Thoracic aorta (tissue), 2 donors: ENCODE measurements at places on chromosomes 13 and 19.

- DNase-seq, result no peak
Observed at GRCh38 chr13:38358684-38359083, 9.0 kb downstream of the UFM1 start.

GRCh38 chr19:1177322-1178114 lies 3.5 kb upstream of the SBNO2 start:
- DNase-seq, result no peak

DNA sequence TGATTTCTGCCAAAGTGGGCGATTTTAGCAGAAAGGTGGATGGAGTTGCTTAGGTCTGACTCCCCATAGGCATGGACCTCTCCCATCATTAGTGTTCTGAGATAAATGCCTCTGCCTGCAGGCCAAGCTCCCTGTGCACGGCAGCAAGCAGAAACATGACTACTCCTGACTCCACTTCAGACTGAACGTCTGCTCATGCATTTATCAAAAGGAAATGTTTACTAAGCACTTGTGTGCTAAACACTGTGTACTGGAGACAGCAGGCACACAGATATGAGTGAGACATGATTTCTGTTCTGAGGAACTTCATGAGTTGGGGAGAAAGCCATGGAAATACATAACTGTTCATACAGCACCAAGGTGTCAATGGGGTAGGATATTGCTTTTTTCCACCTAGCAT lies 149.6 kb downstream of the MIPEP start:
- no peak for DNase-seq

DNA sequence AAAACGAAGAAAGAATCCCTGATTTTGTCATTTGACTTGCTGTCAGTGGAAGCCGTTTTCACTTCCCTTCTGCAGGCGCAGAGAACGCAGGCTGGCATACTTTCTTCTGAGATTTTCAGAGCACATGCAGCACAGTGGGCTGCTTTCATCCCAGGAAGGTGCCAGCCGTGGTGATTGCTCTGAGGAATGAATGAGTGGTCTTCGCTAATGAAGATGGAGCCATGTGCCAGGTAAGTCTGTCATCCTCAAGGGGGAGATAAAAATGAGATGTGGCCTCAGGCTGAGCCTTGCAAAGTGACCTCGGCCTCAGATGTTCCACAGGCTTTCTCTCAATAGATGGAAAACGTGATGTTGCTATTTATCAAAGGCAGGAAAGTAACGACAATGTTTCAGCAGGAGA lies 94.6 kb upstream of the FARP1 start:
- no peak for DNase-seq

GRCh38 chr13:37953696-37954095 lies 84.1 kb upstream of the TRPC4 start:
- no peak for DNase-seq

DNA sequence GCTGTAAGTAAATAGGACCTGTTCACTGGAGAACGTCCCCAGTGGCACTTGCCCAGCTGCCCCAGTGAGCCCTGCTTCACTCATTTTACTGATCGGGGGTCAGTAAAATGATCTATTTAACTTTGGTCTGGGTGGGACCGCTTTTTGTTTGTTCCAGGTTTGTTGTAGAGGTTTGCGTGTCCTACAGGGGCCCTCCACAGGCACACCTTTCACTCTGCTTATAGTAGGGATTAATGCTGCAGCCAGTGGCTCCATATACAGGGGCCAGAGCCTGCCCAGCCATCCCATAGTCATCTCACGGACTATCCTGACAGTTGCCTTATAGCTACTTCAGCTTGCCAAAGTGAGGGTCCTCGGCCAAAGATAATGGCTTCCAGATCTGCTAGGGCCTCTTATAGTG lies 104.1 kb downstream of the DNAJC3 start:
- DNase-seq, result no peak

DNA sequence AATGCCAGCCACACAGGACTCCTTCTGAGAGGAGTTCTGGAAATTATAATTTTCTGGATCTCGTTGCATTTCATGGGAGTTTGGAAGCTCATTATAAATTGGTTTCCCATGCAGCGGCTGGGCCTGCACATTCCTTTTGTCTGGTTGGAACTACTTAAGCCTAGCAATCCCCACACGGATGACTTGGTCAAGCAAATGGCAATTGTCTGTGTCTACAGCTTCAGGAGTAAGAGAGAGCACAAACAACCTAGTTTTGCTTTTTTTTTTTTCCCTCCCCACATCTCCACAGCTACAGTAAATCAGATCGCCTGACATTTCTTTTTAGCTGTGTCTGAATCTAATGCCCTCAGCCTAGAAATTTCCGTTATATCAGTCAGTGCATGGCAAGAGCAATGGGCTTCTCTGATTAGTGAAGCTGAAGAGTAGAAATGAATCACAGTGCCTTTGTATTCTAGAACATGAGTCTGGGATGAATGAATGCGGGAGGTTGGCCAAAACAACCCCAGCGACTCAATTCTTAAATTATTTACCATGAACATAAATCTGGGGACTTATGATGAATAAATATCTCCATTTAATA lies 15.1 kb downstream of the PCDH8 start:
- DNase-seq, result no peak

DNA sequence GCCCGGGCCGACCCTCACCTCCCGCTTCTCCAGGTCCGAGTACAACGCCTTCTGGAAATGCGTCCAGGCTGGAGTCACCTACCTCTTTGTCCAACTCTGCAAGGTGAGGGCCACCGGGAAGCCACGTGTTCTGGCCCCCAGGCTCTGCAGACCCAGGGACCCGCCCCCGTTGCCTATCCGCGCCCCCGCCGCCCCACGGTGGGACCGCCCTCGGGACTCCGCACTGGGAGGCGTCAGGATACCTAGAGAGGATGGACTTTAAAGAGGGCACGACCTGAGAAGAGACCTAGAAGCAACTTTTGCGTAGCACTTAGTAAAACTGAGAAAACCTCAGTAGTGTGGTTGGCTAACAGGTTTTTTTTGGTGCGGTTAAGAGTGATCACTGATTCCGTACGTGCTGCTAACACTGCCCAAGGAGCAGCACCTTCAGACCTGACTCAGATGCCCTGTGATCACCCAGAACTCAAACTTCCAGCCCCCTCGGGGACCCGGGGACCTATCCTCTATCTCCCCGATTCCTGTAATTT lies 492 bp downstream of the TMEM147 start:
- no peak for DNase-seq
